Skeletal muscle cell (primary cell): ENCODE measurements at places on chromosomes 7 and 10.

- no peak for DNase-seq
Measured at GRCh38 chr7:122166275-122166674, 22.2 kb upstream of the AASS start.

GRCh38 chr10:24000271-24000813, 208.6 kb upstream of the KIAA1217 start:
- no peak for DNase-seq

DNA sequence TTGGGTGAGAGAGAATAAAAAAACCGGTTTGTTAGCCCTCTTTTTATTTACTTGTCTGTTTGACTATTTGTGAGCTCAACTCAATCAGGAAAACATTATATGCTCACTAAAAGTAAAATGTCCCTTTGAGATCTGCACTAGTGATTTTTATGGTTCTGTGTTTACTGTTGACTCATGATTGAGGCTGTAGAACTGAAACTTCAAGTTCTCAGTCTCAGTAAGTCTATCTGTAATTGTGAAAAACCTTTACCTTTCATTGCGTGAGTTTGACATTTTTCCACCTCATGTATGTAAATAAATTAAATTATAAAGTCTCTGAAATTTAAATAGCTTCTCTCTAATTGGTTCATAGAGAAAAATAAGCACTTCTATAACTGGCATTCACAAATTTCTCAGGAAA, 17.0 kb upstream of the CASD1 start:
- no peak for DNase-seq

- no peak for DNase-seq
Measured at GRCh38 chr10:109992485-109992884, 15.3 kb upstream of the ADD3 start.

GRCh38 chr7:136405931-136406777, 429.0 kb upstream of the MTPN start:
- DNase-seq = peak; percentile 12

DNA sequence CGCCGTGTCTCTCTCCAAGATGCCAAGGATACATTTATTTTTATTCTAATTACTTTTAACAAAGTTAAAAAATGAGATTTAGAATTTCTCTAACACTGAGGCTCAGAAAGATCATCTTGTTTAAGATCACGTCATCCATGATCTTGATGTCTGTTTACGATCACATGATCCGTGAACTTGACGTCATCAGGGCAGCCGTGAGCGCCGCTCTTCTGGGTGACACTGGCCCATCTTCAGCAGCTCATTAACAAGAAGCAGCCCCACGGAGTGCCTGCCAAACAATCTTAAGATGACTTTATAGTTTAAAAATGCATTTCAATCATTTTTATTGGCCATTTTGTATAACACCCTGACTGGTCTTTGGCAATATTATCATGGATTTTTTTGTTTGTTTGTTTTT, 291.1 kb upstream of the PRKCQ start:
- DNase-seq = no peak

GRCh38 chr7:52270301-52270700, 765.1 kb upstream of the POM121L12 start:
- DNase-seq = no peak

DNA sequence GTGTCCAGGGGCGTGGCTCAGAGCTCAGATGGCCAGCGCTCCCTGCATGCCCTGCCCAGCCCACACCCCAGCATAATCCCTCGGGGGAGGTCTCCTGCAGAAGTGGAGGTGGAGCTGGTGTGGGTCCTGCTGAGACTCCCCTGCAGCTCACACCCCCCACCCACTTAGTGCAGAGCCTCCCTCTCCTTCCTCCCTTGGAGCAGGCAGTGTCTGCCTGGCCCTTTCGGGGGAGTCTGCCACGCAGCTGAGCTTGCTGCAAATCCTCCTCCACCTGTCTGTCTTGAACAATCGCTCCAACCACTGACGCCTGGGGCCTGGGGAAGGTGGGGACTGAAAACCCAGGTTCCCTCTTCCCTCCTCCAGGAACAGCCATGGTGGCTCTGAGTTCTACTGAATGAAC, 219.7 kb upstream of the PPP2R2D start:
- no peak for DNase-seq

DNA sequence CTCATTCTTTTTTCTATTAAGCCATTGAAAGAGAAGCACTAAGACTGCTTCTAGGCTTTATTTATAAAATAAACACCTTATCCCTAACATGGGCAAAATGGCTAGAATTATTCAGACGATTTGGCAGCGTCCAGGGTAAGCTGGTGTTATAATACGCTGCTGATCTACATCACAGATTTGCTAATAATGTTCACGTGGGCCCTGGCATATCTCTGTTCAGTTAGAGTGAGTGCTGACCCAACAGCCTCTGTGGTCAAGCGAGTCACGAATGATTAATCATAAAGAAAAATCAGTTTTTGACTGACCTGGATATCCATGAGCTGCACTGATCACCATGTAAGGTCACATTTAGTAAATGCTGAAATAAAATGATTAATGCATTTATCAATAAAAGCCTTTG, 28.4 kb upstream of the CBLL1 start:
- DNase-seq = no peak

- DNase-seq = no peak
Measured at GRCh38 chr10:61832866-61833481, 68.5 kb upstream of the ARID5B start.

DNA sequence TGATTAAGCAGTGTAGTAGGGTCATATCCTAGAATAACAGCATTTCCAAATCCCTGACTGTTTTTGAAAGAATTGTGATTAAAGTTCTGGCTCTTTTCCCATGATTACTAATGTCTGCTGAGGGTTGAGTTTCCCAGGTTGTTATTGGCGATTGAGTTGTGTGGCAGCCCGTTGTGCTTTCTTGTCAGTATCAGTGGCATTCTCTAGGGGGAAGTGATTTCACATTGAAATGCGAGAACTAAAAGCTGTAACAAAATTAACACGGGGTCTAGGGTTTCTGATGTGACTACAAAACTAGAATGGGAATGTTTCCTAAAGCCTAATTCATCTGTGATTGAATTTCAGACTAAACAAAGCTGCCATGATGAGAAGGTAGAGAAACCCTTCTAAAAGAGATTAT, 349.4 kb downstream of the EXOC4 start:
- DNase-seq = peak; percentile 75

- DNase-seq = no peak
Measured at GRCh38 chr7:85916016-85916415, 727.7 kb upstream of the GRM3 start.

GRCh38 chr7:27099453-27100370, 2.8 kb downstream of the HOXA2 start:
- DNase-seq = no peak

GRCh38 chr10:31004611-31005193, 27.0 kb downstream of the ZNF438 start:
- DNase-seq = peak; percentile 73

DNA sequence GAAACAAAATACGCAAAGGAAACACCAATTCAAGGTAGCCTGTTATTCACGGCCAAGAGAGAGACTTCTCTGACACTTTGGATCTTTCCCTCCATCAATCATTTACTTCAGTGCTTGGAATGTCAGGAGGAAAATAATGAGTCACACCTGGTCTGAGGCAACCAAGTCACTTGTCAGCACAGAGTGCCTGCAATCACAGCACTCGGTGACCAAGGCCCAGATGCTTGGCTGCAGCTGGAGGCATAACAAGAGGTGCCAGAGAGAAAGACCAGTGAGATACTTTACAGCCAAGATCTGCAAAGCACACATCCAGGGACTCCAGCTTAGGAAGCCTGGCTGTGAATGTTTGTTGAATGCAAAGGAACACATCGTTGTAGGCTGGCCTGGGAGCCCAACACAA, 33.9 kb downstream of the ASB13 start:
- DNase-seq = no peak

GRCh38 chr7:25173184-25173583, 48.1 kb upstream of the CYCS start:
- DNase-seq = no peak

GRCh38 chr7:6500691-6501090, 50.6 kb downstream of the GRID2IP start:
- no peak for DNase-seq

GRCh38 chr10:71697938-71698709, 21.5 kb downstream of the C10orf105 start:
- DNase-seq = no peak

DNA sequence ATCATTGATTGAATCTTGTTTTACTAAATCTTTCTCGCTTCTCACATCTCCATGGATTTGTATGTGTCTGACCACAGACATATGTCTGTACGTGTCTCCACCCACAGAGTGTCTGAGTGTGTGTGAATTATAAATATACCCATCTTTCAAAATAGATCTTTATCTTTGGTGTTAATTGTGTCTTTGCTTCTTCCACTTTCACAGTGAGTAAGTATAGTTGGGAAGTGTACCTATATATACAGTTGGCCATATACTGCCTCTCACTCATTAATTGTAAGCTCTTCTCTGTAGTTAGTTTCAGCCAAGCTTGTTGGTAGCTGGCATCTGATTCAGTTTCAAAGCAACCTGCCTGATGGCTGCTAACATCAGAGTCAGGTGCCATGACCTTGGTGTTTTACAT, 18.4 kb downstream of the EEPD1 start:
- DNase-seq = no peak

- no peak for DNase-seq
Measured at GRCh38 chr10:103590744-103591291, 97.3 kb downstream of the NEURL1 start.

- no peak for DNase-seq
Measured at GRCh38 chr10:98623176-98623575, 176.4 kb upstream of the HPS1 start.

GRCh38 chr10:51145375-51145774, 71.1 kb downstream of the PRKG1 start:
- no peak for DNase-seq

DNA sequence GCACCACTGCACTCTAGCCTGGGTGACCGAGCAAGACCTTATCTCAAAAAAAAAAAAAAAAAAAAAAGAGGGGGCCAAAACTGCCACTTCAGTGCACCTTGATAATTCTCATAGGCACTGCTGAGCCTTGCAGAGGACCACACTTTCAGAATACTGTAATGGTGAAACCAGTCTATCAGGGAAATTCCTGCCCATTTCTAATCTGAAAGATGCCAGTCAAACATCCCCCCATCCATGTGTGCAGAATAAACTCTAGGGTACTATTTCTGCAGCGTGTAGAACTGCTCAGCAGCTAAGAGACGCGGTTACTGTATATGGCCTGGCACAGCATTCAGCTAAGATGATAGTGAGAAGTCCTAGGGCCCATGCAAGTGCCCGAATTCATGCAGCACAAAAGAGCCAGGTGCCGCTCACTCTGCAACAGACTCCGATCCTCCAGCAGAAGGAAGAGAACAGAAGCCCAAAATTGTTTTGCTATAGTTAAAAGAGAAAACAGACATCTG, 286.8 kb upstream of the KLF14 start:
- DNase-seq = no peak

- no peak for DNase-seq
Measured at GRCh38 chr7:28500138-28500537, 87.8 kb downstream of the CREB5 start.

- no peak for DNase-seq
Measured at GRCh38 chr10:122056431-122057094, 67.6 kb downstream of the TACC2 start.

DNA sequence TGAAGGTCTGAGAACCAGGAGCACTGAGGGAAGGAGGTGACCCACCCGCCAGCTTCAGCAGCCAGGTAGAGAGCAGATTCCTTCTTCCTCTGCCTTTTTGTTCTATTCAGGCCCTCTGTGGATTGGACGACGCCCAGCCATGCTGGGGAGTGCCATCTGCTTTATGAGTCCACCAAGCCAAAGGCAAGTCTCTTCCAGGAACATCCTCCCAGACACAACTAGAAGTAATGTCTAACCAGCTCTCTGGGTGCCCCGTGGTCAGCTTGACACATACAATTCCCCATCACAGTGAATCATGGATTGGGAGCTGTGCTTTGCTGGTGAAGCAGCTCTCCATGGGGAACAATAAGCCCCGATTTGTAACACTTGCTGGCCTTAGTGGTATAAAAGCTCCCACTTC, 125.2 kb downstream of the CCDC3 start:
- no peak for DNase-seq

DNA sequence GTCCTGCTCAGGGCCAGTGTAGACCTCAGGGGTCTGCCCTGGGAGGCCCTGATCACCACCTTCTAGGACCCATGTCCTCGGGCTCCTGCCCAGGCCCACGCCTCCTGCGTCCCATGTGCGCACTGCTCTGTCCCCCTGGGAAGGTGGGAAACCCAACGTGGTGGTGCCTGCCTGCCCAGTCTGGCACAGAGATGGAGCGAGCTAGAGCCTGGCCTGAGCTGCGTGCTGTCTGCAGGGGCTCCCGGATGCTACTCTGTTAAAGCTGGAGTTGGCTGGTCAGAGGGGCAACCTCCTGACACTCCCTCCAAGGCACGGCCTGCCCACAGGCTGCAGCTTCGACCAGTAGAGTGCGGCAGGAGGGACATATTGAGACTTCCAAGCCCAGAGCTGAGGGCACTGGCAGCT, 171.7 kb downstream of the DNAJB6 start:
- DNase-seq = no peak

- DNase-seq = no peak
Measured at GRCh38 chr10:83677795-83678194, 461.5 kb upstream of the GHITM start.

DNA sequence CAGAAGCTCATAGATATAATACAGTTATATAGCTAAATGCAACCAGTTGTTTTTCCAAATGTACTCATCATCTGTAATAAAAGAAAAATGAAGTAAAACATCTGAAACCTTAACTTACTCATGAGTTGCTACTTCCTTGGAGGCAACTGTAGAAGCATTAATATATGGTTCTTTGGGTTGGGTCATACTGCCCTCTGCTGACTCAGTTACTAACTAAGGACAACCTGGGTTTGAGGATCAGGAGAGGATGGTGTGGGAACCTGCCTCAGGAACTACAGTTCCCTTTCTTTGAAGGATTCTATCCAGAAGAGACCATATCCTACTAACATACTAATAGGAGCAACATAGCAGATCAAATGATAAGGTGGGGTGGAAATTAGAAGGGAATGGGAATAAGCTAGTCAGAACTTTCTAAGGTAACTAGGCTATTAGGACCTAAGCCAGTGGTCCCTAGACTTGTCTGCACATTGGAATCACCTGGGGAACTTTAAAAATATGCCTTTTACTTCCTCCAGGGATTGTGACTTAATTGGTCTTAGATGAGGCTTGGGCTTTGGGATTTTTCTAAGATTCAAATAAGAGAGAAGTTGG, 20.7 kb downstream of the COX15 start:
- DNase-seq = no peak

DNA sequence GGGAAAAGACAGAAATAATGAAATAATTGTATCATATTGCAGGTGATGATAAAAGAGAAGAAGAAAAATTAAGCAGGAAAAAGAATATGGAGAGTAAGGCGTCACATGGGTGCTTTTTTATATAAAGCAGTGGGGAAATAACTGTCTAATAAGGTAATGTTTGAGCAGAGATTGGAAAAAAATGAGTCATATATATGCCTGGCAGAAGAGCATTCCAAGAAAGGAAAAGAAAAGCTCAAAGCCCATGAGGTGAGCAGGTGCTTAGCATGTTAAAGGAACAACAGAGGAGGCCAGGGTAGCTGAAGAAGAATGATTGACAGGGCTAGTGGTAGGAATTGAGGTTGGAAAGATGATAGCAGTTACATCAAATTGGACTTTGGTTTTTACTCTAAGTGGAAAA, 739.5 kb downstream of the SORCS1 start:
- no peak for DNase-seq

GRCh38 chr10:6567203-6567703, 12.8 kb downstream of the PRKCQ start:
- DNase-seq = no peak

GRCh38 chr7:151405588-151405987, 4.2 kb downstream of the WDR86 start:
- DNase-seq = no peak
